ENCODE measurements at places on chromosomes 6 and 20. TPM values are rescaled to one million over a fixed set of nuclear protein-coding genes. Genes with fewer than 3 reads are reported as not detected.

- no peak for DNase-seq
These were observed 32.5 kb upstream of the ADIG start for GRCh38 chr20:38548356-38549083.

DNA sequence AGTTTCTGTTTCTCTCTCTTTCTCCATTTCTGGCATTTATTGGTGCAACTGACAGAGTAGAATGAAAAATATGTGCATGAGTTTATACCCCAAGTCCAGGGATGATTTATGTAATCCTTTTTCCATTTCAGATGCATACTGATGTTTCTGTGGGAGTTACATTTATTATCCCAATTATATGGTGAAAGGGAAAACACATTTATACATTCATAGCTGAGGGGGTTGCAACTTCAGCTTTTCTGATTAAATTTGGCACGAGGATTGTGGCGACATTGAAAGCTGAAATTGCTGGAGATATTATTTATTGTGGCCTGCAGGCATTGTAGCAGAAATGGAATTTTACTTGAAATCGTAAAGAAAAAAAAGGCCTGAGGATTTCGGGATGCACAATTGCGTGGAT lies 31.5 kb upstream of the FNDC1 start:
- no peak for DNase-seq

The THBD gene
- total RNA-seq = 0.13 TPM

GRCh38 chr6:1325461-1326309 lies 13.8 kb downstream of the FOXQ1 start:
- DNase-seq = no peak

DNA sequence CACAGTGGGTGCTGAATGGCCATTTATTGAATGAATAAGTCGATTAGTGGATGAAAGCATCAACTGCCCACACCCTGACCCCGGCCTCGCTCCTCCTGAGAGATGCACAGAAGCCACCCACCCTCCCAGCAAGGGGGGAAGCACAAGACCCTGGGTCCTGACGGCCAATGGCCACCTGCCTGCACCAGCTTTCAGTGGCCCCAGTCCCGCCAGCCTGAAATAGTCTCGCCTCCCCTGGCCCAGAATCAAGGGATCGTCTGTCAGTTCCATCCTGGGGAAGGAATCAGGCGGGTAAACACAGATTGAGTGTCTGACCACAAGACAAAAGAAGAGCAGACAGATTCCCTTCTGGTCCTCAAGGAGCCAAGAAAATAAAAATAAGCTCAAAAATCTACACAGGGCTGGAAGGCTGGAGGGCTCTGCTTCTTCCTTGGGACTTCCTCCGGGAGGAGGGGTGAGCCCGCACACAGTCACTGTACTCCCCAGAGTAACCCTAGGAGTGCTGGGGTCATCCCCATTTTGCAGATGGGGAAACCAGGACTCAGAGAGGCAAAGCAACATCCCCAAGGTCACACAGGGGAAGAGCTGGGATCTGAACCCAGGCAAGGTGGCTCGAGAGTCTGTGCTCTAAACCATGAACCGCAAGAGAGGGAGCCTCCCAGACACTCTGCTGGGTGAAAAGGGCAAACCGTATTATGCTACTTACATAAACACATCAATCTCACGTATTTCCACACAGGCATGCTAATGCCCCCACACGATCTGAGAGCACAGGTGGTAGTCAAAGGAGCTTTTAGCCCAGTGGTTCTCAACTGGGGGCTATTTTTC lies 7.8 kb downstream of the PREX1 start:
- no peak for DNase-seq

- no peak for DNase-seq
These were observed 38.6 kb downstream of the IBTK start for GRCh38 chr6:82208913-82209312.

The FKBP5 gene
- 75.4 TPM for total RNA-seq

- no peak for DNase-seq
These were observed 24.7 kb upstream of the ZFAND3 start for GRCh38 chr6:37794825-37795224.

DNA sequence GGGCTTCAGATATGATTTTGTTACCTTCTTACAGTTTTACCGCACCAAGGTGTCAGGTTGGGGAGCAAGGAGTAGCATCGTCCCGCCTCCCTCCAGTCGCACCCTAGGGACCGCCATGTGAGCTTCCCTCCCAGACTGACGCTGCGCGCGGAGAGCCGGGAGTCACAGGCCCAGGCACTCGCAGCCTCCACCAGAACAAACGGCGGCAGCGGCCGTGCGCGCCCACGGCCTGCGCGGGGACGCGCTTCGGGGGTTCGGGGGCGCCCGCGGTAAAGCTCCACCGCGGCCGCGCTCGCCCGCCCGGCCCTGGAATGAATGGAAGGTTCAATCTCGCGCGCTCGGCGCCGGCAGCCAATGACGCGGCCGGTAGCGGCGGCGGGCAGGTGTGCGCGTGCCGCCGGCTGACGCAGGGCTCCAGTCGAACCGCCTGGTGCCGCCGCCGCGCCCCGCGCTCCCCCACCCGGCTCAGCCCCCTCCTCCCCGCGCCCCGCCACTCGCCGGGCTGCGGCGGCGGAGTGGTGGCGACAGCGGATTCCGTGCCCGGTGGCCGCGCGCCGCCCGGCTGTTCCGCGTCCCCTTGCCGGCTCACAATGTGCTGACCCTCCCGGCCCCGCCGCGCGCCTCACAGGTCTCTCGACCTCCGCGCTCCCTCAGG lies 16.5 kb upstream of the LIN28B start:
- no peak for DNase-seq

Data from naive thymus-derived CD8-positive, alpha-beta T cell (primary cell).